ENCODE measurements at places on chromosomes 7 and 10.

DNA sequence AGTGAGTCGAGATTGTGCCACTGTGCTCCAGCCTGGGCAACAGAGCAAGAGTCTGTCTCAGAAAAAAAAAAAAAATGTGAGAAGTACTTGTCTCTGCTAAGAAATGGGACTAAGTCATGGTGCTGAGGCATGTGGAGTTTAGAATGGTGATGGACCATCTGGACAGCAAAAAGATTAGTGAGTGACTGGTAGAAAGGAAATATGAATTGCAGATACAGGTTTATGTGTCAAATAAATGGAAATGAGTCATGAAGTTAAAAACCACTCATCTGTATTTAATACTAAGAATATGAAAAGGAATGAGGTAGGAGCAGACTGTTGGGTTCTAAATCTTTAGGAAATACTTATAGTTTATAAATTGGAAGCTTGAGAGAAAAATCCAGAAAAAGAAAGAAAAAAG, 625.7 kb upstream of the ANKRD30A start:
- DNase-seq = no peak

- DNase-seq = no peak
Measured at GRCh38 chr7:158863611-158864506, 7.5 kb downstream of the DYNC2I1 start.

GRCh38 chr7:4109481-4110110, 572.5 kb upstream of the FOXK1 start:
- DNase-seq = no peak

DNA sequence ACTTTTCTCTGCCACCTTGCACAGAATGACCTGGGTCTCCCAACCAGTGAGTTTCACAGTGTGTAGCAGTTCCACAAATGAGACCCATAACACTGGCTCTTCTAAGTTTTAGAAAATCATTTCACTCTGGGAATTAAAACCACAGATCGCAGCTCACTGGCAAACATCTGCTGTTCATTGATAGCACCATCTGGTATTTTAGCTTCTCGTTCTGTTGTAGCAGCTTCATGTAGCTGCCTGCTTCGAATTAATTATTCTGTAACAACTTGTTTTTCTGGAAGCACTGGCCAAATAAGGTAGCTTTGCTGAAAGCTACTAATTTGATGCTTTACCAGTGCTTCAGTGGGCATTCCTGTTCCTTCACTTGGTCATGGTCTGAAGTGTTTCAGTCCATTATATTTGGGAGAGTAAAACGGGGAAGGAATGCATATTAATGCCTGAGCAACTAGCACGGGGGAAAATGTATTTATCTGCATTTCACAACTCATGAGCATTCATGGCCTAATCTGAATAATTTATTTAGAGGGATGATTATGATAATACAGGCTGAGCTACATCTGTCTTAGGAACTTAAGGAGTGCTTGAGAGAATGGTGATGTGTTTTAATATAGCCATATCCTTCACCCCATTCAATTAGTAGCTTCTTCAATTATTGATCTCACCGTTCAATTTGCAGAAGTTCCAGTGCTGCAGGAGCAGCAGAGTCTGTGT, 447.4 kb downstream of the XPNPEP1 start:
- DNase-seq = no peak

- no peak for DNase-seq
Measured at GRCh38 chr10:110237894-110238480, 30.6 kb downstream of the MXI1 start.

DNA sequence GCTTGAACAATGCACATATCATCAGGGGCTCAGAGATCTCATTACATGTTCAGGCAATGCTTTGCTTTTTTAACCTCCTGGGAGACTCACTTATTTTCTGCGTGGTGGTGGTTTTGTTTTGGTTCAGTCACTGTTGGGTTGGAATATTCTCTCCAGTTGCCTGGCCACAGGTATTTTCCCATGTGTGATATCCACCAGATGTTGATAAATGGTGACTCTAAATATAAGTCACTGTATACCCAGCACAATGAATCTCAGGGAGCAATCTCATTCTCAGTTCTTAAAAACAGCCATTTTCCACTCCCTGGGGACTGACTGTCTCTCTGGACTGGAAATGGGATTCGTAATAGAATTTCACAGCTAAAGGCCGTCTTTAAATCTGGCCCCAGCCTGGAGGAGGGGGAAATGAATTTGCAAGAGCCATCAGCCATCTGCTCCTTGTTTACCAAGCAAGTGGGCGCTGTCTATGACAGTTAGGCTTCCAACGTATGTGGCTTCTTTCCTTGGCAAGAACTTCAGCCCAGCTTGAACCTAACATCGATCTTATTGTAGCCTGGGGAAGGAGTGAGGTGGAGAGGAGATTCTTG, 1106.2 kb downstream of the NRG3 start:
- DNase-seq = no peak

DNA sequence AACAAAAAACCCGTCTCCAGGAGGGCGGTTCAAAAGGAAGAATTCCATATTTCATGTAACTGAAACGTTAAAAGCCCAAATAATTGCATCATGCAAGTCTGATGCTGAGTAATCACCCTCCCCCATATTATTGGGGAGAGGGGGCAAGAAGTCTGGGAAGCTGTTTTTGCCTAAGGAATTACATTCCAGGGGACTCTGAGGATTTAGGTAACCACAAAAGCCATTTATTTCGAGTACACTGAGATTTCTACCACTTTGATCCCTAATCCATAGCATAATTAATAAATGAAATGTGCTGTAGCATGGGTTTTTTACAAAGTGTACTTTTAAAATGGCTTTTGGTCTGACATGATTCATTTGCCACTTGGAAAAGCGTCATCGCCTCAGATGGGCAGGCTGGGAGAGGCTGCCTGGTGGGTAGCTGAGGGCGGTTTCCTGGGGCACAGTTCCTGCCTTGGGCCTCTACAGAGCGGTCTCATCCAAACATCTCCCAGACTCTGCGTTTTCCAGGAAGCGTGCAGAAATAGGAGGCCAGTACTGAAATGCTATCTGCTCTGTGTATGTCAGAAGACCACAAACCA, 106.5 kb downstream of the TCF7L2 start:
- no peak for DNase-seq

DNA sequence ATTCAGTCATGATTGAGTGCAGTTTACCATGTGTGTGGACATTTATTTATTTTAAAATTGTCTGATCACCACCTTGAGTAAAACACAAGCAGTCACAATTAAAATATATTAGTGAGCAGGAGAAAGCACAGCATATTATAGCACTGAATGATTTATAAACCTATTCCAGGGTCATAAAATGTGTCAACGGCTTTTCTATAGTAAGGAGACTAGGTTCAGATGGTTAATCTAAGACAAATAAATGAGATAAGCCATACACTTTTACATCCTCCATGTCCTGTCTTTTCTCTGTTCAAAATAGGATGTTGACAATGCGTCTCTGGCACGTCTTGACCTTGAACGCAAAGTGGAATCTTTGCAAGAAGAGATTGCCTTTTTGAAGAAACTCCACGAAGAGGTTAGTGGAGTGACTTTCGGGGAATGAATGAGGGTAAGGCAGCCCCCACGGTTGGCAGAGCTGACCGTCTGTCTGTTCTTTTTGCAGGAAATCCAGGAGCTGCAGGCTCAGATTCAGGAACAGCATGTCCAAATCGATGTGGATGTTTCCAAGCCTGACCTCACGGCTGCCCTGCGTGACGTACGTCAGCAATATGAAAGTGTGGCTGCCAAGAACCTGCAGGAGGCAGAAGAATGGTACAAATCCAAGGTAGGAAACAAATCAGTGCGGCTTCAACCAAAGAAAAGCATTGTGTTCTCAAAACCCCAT, 5.4 kb downstream of the VIM start:
- no peak for DNase-seq

GRCh38 chr10:43230909-43231522, 35.8 kb downstream of the RASGEF1A start:
- DNase-seq = no peak

DNA sequence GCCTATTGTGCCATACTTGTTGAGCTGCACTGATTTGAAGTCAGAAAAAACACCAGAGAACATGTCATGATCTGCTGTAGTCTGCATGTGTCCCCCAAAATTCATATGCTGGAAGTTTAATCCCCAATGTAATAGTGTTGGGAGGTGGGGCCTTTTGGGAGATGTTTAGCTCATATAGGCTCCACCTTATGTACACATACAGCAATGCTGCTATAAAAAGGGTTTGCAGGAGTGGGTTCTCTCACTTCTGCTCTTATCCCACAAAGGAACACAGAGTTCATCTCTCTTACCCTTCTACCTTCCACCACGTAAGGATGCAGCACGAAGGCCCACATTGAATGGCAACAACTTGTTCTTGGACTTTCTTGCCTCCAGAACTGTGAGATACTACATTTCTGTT, 23.0 kb downstream of the GPR22 start:
- no peak for DNase-seq

DNA sequence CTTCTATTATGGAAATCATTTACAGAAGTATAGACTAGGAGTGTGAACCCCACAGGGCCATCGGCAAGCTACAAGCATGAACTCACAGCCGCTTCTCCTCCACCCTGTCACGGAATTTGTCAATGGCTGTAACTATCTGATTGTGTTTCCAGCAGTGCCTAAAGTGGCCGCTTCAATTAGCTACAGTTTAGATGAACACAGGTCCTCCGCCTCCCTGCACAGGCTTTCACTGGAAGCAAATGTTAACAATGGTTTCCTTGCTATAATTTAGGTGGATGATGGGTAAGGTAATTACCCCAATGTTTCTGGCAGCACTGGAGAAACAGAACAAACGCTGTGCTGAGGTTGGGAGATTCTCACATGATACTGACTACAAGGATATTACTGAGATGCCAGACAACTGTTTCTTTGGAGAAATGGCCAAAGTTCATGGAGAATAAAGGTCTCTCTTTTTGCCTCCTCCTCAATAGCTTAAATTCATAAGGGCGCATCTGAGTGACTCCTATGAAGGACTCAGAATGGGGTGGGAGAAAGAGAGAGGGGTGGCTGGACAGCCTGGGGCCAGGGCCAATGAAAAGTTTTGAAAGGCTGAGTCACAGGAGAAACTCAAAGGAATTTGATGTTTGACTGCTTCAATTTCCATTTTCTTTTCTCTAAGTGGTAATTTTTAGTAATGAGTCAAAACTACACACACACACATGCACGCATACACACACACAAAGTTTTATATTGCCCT, 78.9 kb downstream of the SVIL start:
- DNase-seq = no peak

- DNase-seq = no peak
Measured at GRCh38 chr7:131011976-131012375, 278.0 kb upstream of the KLF14 start.

DNA sequence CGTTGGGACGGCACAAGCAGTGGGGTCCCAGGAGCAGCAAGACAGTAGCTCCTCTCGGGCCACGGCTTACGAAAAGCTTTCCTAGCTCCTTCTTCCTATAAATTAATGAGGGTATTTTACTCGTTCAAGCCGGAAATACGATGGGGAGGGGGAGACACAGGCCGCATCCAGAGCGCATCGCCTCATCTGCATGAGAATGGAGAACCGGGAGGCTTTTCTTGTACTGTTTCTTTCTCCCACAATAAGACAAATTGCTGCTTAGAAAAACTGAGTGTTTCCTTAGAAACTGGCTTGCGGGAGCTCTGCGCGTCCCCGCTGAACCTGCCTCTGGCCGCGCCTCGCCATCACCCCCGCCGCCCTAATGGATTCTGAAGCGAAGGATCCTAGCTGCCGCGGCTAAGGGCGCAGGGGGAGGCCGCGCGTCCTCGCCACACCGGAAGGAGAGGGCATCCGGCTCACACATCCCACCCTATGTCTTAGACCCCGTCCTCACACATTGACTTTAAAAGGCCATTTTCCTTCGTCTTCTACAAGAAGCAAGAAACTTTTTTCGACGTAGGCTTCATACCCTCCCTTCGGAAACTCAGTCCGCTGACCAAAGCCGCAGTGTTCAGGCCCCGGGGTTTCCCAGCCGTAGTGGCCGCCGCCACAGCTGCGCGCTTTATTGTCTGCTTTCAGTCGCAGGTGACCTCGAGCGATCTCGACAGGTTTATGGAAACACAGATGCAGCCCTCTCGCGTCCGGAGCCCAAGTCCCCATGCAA, 8.8 kb downstream of the NXPH1 start:
- no peak for DNase-seq

DNA sequence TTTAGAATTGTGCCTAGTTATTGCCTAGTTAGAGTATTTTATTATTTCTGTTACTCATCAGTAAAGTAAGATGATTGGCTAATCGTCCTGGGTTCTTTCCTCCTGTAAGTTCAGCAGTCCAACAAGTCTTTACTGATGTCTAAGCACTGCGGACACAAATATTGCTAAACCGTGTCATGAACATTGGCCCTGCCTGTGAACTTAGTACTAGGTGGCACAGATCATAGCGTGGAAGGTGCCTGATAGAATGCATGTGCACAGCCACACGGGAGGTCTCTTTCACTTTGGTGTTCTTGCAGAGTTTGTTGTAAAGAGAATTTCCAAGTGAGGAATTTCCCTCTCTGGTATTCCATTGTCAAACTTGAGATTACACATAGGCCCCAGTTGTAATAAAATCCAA, 38.0 kb downstream of the RBM33 start:
- no peak for DNase-seq

DNA sequence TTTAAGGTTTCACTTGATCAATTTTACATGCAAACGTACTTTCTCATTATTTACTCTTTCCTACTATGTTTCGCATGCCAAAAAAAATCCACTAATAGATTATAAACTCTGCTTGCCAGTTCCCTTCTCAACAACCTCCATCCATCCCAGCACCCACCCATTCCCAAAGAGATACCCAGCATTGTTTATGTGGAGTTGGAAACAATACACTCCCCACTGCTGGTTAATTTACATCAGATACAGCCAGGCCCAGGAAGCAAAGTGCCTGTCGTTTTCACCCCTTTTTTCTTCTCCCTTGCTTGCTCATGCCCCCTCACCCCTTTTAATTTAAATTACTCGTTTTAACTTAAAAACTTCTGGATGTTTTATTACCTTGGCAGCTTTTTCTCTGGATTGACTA, 59.9 kb downstream of the HIBADH start:
- DNase-seq = no peak

GRCh38 chr10:13168781-13169180, 7.4 kb downstream of the MCM10 start:
- DNase-seq = no peak

- DNase-seq = no peak
Measured at GRCh38 chr7:17600340-17600752, 301.9 kb downstream of the AHR start.

GRCh38 chr7:66950763-66951162, 29.7 kb downstream of the TMEM248 start:
- no peak for DNase-seq
